ENCODE measurements at places on chromosomes 2 and 18.
A peak's percentile ranks its signal among the peaks of the same experiment; 100 is the strongest.

- H3K27me3 ChIP-seq = no peaks in the 10 kb centered on the region
- no peak overlapping the region for H3K4me3 ChIP-seq
- H3K4me1 ChIP-seq = peaks cover 12% of the 10 kb centered on the region
These were observed 118.7 kb upstream of the ZNF516 start for GRCh38 chr18:76613755-76614120.

- H3K27me3 ChIP-seq = no peaks in the 10 kb centered on the region
- H3K36me3 ChIP-seq = no peaks in the 10 kb centered on the region
- peak; percentile 92 for DNase-seq
- H3K4me3 ChIP-seq = no peak overlapping the region
- peaks cover 10% of the 10 kb centered on the region for H3K4me1 ChIP-seq
These were observed 33.7 kb downstream of the SLC20A1 start for GRCh38 chr2:112679484-112679883.

- peak overlapping the region; percentile 16 for H3K4me3 ChIP-seq
- peaks cover 4% of the 10 kb centered on the region for H3K36me3 ChIP-seq
- DNase-seq = no peak
- peaks cover 3% of the 10 kb centered on the region for H3K27me3 ChIP-seq
- peaks cover 74% of the 10 kb centered on the region for H3K4me1 ChIP-seq
These were observed 8.9 kb downstream of the ASIC4 start for GRCh38 chr2:219523031-219523671.

DNA sequence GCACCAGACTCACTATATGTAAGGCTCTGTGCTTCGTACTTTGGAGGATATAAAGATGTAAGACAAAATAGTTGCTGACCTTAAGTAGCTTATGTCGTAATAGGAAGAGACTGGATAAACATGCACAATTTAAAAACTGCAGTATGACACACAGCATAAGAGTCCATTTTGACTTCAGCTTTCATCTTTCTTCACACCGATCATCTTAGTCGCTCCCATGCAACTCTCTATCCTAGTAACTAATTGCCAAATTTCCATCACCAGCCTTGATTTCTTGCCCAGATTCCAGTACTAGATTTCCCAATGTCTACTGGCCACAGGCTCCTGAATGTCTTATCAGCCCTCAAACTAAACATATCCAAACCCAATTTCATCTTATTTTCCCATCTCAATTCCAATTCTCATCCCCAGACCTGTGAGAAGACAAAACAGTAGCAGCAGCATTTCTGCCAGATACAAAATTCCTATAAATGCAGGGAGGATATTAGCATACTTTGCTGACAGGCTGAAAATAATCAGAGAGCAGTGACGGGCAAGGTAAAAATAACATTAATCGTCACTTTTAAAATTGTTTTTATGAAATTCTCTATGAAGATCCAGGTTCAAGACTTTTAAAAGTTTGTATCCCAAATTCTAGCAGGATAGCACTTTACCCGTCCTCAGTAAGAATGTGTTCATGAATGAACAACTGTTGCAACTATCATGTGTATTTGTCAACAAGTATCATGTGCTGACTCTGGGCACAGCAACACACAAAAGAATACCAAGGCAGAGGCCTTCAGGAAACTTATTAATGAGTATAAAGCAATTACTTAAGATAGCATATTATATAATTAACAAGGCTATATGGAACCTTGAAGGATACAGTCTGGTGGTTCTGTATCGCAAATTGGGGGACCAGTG lies 42.2 kb downstream of the KIDINS220 start:
- H3K4me3 ChIP-seq = no peak overlapping the region
- no peaks in the 10 kb centered on the region for H3K4me1 ChIP-seq
- H3K36me3 ChIP-seq = peaks cover 29% of the 10 kb centered on the region
- DNase-seq = no peak
- H3K27ac ChIP-seq = no peak overlapping the region
- H3K27me3 ChIP-seq = no peaks in the 10 kb centered on the region

DNA sequence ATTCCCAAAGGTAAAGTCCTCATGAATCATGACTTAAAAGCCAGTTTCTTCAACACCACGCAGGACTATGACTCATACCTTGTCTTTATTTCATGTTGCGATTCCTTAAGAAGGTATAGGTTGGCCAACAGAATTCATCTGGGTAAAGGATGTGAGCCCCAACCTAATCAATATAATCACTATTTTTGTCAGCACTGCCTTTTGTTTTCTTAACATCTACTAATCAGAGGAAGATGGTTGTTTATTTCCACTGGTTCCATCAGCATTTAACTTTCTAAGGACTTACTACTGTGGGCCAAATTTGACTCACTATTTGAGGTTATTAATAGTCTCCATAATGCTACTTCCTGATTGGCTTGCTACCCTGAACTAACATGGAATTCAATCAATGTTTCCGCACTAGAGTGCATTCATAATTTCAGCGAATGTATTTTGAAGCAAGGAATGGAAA lies 78.6 kb downstream of the SCG2 start:
- H3K27me3 ChIP-seq = no peaks in the 10 kb centered on the region
- H3K4me3 ChIP-seq = no peak overlapping the region
- no peak for DNase-seq

- H3K36me3 ChIP-seq = no peaks in the 10 kb centered on the region
- peak; percentile 66 for DNase-seq
- no peaks in the 10 kb centered on the region for H3K27me3 ChIP-seq
- H3K27ac ChIP-seq = no peak overlapping the region
These were observed 127.0 kb downstream of the ST6GAL2 start for GRCh38 chr2:106758901-106759497.

DNA sequence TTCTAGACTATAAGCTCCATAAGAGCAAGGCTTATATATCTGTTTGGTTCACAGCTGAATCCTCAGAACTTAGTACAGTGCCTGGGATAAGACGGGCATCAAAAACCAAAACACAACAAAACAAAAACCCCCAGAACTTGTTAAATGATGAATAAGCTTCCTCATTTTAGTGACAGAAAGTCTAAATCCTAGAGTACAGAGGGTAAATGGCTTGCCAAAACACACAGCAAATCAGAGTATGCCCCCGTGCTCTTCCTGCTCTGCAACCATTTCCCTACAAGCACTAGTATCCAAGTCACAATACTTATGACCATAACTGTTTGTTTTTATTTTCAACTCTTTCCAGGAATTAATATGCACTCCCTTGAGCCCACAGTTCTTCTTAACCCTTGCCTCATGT lies 10.1 kb downstream of the ZNF521 start:
- no peak overlapping the region for H3K27ac ChIP-seq
- no peak overlapping the region for H3K4me3 ChIP-seq
- H3K4me1 ChIP-seq = no peaks in the 10 kb centered on the region
- no peaks in the 10 kb centered on the region for H3K27me3 ChIP-seq

- H3K27me3 ChIP-seq = no peaks in the 10 kb centered on the region
- no peaks in the 10 kb centered on the region for H3K36me3 ChIP-seq
- H3K27ac ChIP-seq = no peak overlapping the region
- DNase-seq = no peak
- H3K4me3 ChIP-seq = no peak overlapping the region
These were observed 80.1 kb downstream of the FIGN start for GRCh38 chr2:163655667-163656066.

DNA sequence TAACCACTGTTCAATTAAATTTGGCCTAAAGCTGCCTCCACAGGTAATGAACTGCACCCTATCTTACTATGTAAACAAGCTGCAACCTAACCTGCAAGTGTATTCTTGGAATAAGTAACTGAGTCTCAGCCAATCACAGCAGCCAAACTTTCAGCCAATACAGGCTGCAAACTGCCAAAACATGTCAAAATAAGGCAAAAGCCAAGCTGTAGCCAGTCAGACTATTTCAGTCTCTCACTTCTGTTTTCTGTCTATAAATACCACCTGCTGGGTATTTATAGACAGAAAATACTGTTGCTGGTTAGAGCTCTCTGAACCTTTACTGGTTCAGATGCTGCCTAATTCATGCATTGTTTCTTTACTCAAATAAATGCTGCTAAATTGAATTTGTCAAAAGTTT lies 14.3 kb downstream of the C2orf76 start:
- H3K27me3 ChIP-seq = no peaks in the 10 kb centered on the region
- no peaks in the 10 kb centered on the region for H3K4me1 ChIP-seq

DNA sequence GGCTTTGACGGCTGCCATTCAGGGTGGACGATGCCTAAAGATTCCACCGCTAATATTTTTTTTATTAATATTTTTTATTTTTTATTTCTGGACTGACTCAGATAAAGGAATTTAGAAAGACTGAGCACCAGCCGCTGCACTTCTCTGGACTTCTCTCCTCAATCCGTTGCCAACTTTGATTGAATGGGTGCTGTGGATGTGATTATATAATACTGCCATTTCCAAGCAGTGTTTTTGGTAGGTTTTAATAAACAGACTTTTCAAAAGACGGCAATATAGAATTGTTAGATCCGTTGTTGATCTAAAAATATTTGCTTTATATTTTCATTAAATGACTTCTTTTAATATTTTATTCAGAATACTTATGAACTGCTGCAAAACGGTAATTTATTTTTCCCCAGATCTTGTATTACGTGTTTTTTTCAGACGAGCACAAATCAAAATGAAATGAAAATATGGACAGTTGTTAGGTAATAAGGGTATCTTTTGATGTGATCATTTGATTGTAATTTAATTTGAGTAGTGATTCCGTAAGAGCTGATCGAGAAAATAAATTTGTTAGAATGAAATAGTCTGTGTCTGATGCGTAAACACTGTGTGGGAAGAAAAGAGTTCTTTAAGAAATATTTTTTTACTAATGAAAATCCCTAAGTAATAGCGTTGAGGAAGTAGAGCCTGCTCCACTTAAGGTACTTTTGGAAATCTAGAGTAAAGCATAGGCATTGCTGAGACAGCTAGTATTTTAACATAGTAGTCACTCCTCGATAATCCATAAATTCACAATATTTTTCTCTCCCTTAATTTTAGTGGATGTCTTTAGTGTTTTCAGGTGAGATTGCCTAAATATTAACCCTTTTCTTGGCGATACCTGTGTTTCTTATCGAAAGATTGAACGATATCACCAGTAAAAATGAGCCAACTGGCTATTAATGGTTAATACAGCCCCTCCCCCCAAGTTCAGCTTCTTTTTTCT lies 4.4 kb downstream of the POU3F3 start:
- H3K4me1 ChIP-seq = peaks cover 22% of the 10 kb centered on the region
- H3K27me3 ChIP-seq = peaks cover 62% of the 10 kb centered on the region
- H3K27ac ChIP-seq = peak overlapping the region; percentile 55
- H3K36me3 ChIP-seq = peaks cover 14% of the 10 kb centered on the region
- DNase-seq = no peak

DNA sequence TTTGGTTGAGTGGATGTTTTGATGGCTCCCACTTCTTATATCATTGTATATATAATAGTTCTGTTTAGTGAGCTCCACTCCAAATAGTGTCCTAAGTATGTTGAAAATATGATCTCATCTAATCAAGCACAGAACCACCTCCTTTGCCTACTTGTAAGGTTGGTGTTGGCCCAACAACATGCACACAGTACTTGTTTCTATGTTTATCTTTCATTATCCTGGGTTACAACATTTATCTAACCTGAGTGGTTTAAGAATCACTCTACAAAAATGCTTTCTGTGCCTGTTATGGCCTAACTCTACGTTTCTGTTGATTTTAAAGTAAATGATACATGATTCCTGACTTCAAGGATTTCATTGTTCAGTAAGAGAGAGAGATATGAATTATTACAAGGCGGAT lies 281.9 kb downstream of the FIGN start:
- no peaks in the 10 kb centered on the region for H3K4me1 ChIP-seq
- H3K27ac ChIP-seq = no peak overlapping the region
- no peak for DNase-seq

DNA sequence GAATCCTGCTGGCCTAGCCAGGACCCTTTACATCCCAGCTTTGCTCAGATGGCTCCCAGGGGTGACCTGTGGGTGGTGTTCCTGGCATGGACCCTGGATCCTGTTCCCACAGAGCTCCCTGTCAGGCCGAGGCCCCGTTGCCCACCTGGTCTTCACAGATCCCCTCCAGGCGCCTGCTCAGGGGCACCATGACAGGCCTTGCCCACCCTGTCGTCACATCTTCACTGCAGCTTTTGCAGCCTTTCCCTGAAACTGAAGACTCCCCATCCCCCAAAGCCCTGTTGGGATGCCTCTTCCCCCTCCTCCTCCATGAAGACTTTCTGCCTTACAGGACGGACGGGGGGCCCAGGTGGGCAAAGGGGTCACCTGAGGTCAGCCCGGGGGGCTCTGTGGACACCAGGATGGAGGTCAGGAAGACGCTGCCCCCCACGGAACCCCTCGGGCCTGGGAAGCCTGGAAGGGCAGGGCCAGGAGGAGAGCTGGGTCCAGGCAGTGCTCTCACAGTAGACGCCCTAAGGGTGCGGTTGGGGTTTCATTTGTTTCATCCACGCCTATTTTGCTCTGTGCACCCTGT lies 13.0 kb upstream of the KIF1A start:
- H3K4me3 ChIP-seq = no peak overlapping the region
- peaks cover 33% of the 10 kb centered on the region for H3K4me1 ChIP-seq
- H3K27ac ChIP-seq = peak overlapping the region; percentile 43
- H3K36me3 ChIP-seq = no peaks in the 10 kb centered on the region

DNA sequence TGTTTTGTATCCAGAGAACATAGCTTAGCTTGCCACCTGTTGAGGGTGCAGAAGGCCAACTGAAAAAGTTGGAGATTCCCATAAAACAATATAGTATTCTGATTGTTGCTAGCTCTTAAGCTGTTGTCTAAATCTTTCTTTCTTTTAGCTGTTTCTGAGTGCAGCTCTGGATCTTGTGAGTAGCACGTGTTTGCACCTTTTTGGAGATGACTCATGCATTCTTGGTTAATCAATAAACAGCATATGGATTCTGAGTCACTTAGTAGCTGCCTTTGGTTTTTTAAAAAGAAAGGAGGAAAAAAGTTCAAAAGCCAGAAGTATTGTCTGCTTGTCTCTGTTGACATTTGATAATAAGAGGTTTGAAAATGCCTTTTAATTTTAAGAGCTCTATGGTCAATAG lies 483.0 kb upstream of the FSIP2 start:
- H3K4me3 ChIP-seq = no peak overlapping the region
- H3K4me1 ChIP-seq = no peaks in the 10 kb centered on the region
- H3K27ac ChIP-seq = no peak overlapping the region
- no peak for DNase-seq

DNA sequence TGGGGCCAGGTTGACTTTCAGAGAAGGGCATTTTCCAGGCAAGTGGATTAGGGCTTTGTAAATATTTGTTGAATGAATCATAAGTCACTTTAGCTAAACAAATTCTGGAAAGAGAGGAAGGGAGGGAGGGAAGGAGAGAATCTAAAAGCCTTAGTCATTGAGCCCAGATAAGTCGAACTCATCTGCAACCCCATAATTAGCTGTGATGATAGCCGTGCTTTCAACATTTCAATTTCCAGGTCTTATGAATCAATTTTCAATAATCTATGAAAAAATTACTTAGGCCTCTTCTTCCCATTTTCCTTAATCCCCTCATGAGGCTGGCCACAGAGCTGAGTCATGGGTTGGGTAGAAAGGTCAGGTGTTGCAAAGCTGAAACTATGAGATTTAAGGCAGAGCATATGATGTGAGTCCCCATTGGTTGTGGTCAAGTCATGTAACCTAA lies 111.9 kb upstream of the MAPRE2 start:
- H3K4me3 ChIP-seq = no peak overlapping the region
- H3K4me1 ChIP-seq = no peaks in the 10 kb centered on the region

DNA sequence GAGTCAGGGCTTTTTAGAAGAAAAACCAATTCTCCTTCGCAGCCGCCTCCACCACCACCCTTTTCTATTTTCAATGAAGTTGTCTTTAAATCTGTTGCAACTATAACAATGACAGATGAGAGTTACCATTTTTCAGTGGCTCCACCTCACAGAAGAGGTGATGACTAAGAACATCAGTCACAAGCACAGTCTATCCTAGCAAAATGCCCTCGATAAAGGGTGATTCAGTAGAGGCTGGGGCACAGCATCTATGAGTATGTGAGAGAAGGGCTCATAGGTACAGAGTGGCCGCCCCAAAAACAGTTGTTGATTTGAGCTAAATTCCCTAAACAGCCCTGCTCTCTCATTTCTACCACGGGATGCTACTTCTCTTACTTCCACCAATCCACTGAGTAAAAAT lies 310.8 kb upstream of the MGAT5 start:
- no peaks in the 10 kb centered on the region for H3K27me3 ChIP-seq

Data from spinal cord (tissue), 10 donors.